ENCODE measurements at places on chromosomes 4 and X.

DNA sequence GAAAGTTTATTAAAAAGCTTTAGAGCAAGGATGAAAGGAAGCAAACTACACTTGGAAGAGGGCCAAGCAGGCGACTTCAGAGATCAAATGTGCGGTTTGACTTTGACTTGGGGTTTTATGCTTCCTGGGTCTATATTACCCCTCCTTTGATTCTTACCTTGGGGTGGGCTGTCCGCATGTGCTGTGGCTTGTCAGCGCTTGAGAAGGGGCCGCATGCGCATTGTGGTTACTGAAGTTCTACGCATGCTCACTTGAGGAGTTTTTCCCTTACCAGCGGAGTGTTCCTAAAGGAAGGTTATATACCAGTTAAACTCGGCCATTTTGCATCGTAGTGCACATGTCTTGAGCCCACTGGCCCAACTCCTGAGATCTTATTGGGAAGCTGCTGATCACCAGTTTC, 9.9 kb downstream of the ZNF157 start:
- no peak for DNase-seq

DNA sequence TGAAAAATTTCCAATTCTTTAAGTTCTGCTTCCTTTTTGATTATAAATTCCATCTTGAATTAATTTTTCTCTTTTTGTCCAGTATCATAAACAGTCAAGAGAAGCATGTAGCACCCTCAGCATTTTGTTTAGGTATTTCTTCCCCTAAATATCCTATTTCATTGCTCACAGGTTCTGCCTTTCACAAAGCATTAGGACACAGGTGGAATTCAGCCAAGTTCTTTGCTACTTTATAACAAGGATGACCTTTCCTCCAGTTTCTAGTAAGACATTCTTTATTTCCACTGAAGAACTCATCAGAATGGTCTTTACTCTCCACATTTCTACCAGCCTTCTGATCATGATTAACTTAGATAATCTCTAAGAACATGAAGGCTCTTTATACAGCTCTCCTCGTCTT, 7.4 kb downstream of the SLC9B1 start:
- no peak for DNase-seq

DNA sequence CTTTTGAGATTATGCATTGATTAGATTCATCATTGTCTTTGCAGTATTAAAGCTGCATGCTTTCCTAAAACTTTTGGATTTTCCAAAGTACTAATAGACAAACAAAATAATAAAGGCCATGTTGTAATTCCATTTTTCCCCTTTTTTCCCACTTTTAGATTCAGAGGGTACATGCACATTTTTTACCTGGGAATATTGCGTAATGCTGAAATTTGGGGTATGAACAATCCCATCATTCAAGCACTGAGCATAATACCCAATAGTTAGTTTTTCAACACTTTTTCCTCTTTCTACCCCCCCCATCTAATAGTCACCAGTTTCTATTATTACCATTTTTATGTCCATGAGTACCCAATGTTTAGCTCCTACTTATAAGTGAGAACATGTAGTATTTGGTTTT, 1863.6 kb downstream of the STIM2 start:
- no peak for DNase-seq

- no peak for DNase-seq
Measured at GRCh38 chr4:5822619-5823018, 70.3 kb downstream of the CRMP1 start.

DNA sequence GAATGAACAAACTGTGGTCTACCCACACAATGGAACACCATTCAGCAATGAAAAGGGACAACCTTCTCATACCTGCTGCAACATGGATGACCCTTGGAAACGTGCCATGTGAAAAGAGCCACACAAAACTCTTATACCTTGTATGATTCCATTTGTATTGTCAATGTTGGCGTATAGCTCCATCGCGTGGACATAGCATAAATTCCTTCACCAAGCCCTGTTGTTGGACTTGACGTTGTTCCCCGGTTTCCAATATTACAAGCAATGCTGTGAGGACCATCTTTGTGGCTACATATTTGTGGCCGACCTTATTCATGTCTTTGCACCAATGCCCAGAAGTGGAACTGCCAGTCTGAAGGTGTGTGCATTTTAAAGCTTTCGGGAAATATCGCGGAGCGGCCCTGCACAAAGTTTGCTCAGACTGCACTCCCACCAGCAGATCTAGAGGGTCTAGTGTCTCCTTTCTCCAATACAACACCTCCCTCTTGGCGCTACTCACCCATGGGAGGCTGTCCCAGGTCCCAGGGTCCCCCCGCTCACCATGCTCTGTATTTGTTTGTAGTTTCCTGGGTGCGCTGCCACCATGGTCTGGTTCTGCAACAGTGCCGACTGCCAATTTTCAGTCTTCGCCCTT, at the start of gene CLDN34:
TSS of gene CLDN34 (plus strand) at position 584 of the 634 bp plus-strand sequence. CDS start at position 584, 0 bp downstream.
- DNase-seq: no peak

GRCh38 chr4:41256131-41256739, 493 bp upstream of the UCHL1 start:
- no peak for DNase-seq

GRCh38 chr4:138677748-138678147, 337.8 kb upstream of the NOCT start:
- DNase-seq: no peak

DNA sequence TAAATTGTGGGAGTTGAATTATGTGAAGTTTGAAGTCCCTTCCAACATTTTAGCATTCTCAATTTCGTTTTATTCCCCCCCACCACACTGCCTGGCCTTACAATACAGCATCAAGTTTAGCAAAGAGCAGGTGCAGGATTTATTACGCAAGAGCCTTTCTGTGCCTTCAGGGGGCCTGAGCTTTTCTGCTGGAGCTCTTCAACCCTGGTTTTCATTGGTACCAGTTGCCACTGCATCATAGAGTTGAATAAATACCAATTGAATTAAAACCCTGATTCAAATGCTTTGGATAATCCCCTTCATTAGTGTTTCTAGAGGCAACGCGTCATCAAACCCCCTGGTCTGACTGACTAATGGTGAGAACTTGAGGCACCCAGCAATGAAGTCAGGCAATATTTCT, 43.6 kb upstream of the KIT start:
- no peak for DNase-seq

DNA sequence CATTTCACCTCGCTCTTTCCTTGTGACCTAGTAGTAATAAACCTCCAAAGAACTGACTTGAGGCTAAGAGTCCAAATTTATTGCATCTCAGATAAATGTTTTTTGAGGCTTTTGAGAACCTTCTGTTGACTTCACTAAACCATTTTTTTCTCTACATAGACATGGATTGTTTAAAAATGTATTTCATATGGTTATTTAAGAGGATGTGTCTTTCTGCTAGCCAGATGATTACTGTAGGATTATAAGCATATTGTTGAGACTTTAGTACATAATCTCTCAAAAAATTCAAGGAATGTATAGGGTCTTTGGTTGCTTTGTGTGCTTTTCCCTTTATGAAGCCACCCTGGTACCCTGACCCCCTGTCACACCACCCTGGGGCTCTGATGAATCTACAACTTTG, 44.8 kb downstream of the ATXN3L start:
- no peak for DNase-seq

DNA sequence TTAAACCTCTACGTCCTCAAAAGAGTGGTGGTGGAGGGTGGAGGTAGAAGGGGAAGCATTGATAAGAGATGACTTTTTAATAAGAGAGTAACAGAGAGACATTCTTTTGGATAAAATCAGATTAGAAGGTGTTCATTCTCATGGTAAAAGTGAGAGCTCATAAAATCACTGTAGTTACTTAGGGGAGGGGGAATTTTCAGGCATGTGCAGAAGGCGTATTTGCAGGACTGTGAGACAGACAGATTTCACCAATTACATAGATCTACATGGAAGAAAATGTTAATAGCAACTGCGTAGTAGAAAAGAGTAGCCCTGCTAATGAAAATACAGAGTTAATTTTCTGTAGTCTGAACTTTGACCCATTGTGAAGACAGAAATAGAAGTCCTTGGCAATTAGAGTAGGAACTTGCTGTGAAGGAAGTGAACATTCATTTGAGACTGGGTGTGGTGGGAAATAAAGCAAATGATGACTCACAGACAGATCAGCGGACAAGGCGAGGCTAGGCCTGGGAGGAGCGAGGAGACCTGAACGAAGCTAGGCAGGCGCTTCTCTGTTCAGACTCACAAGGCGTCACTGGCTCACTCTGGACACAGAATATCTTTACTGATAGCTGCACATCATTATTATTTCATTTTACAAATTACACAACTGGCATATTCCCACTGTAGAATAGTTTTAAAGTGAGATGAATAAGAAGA, 57.2 kb upstream of the FAM9C start:
- DNase-seq: no peak

DNA sequence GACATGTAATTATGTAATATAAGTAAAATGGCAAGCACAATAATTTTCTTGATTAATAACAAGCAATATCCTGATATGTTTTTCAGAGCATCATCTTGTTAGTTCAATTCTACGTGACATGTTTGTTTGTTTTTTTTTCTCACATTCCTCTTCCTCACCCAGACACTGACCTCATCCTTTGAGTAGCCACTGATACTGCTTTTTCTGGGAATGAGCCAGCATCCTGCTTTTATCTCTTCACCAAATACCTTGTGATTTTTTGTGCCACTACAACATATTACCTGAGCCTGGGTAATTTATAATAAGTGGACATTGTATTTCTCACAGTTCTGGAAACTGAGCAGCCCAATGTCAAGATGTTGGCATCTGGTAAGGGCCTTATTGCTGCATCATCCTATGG, 484.0 kb downstream of the NAF1 start:
- no peak for DNase-seq

DNA sequence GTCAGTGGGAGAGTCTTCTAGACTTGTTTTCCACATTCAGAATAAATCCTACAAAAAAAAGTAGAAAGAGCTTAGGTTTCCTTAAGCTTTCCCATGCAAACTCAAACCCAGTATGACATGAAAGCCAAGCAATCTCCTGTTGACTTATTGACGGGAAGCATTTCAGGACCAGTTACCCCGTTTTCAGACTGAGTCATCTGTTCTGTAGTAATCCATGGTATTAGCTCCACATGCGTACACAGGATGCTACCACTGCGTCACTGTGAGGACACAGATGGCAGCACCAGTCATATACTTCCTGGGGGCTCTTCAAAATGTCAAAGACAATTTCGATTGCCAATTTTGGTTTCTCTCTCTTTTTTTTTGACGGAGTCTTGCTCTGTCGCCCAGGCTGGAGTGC, 224.9 kb upstream of the MAD2L1 start:
- DNase-seq: no peak

DNA sequence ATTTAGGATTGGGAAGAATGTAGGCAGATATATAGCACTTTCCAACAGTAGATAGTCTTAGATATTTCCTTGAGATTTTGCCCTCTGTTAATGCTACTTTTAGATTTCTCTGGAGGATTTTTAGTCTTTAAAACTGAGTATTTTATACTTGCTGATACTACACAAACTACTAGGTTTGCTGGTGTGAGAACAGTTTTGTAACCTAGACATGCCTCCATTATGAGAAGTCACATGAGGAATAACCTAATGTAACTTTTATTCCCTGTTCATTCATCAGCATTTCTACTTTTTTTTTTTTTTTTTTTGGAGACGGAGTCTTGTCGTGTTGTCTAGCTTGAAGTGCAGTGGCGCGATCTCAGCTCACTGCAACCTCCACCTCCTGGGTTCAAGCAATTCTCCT, 137.2 kb downstream of the RAPGEF2 start:
- no peak for DNase-seq

- DNase-seq: no peak
Measured at GRCh38 chr4:79266136-79266535, 59.7 kb downstream of the NAA11 start.
